CD4-positive, alpha-beta T cell treated with Interleukin-10 for 1 hour (primary cell): ENCODE measurements at places on chromosomes 5 and 9.

DNA sequence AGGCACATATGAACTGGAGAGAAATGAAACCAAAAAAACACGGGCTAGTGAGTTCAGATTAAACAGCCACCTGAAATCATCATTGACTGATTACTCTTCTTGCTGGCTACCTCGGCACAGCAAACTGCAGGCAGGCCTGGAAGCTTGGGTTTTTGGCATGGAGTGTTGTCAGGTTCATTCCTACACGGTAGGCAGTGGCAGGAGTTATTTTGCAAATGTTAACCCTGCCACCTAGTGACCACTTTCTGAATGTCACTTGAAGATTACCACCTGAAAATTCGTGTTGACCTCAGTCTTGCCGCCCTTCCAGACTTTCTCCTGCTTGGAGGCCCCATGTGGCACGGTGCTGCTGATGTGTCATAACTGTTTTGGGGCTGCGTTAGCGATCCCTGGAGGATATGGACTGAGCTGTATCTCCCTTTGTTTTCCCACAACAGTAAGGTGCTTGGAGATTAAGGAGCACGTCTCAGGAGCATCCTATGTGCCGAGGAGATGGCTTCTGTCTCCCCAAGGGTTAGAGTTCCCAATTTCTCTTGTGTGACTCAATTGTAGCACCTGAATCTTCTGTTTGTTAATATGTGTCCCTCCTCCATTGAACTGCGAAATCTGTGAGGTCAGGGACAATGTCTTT lies 12.7 kb upstream of the CD180 start:
- DNase-seq = peak; percentile 86

DNA sequence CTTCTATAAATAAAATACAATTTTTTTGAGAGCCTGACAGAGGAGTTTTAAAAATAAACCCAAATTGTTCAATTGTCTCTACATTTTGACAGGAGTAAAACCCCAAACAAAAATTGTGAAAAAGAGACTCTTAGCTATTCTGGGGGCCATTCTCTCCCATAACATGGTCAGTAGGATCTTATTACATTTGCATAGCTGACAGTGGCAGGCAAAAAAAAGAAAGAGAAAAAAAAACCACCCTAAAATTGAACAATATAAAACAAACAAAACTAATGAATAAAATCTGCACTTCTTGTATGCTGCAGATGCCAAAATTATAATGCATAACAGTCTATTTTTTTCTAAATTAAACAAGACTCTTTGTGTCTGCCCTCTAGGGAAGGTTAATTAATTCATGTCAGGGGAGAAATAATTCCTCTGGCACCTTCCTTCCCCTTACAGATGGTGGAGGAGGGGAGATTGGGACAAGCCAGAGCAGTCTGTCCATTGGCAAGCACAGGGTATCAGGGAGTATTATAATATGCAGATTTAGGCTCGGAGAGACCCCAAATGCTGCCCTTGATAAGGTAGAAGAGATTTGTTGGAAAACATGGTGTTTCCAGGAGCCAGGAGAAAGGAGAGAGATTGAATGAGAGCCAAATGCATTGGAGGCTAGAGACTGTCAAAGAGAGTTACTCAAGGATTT lies 79.7 kb upstream of the CDH6 start:
- DNase-seq = no peak

- DNase-seq = no peak
Measured at GRCh38 chr9:70517926-70518610, 103.6 kb upstream of the KLF9 start.

- DNase-seq = no peak
Measured at GRCh38 chr5:62017092-62017491, 288.9 kb upstream of the KIF2A start.

- no peak for DNase-seq
Measured at GRCh38 chr9:5524090-5524489, 13.8 kb downstream of the PDCD1LG2 start.

DNA sequence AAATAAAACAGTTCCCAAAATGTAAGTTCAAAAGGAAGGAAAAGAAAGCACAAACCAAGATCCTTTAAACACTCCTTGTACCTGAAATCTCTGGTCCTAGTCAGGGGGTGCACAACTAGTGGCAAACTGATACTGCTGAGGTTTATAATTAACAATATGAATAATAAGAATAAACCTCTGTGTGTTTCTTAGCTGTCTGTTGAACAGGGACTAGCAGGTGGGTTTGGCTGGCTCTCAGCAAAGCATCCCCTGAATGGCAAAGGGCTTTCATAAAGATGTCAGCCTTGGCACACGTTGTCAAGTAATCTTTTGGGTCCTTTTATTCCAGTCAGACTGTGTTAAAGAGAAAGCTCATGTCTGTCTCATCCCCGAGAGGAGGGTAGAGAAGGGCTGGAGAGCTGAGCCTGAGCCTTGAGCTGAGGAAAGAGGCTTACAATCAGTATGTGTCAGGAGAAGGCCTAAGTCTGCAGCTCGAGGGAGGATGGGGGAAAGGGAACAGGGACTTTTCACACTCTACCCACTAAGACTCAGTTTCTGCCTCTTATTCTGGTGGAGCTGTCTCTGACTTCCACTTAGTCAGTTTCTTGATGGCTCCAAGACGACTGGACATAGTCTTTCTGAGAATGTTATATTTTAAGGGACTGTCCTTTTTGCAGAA lies 123.0 kb downstream of the GALNT10 start:
- no peak for DNase-seq

DNA sequence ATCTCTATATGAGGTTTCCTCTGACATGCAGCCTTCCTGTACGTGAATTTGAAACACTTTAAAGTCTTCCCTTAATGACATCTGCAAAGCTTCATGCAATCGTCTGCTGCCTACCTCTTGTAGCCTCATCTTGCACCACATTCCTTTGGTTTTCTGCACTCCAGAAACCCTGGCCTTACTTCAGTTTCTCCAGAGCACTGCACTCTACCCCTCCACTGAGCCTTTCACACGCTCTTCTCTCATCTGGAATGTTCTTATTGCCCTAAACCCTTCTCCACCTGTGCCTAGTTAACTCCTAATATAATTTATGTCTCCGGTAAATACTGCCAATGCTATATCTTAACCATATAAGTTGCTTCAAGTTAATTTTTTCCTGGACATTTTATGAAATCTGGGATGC lies 168.8 kb upstream of the SLC27A6 start:
- no peak for DNase-seq

DNA sequence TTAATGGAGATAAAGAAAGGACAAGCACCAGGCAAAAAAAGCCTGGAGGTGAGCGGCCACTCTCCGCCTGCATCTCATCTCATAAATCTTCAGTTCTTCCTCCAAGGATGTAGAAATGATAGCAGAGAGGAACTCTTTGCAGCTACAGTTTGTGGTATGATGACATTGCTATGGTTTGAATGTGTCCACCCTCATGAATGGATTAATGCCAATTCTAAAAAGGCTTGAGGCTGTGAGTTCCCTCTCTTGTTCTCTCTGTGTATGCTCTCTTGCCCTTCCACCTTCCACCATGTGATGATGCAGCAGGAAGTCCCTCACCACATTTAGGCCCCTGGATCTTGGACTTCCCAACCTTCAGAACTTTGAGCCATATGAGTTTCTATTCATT lies 126.4 kb downstream of the SPOCK1 start:
- no peak for DNase-seq

DNA sequence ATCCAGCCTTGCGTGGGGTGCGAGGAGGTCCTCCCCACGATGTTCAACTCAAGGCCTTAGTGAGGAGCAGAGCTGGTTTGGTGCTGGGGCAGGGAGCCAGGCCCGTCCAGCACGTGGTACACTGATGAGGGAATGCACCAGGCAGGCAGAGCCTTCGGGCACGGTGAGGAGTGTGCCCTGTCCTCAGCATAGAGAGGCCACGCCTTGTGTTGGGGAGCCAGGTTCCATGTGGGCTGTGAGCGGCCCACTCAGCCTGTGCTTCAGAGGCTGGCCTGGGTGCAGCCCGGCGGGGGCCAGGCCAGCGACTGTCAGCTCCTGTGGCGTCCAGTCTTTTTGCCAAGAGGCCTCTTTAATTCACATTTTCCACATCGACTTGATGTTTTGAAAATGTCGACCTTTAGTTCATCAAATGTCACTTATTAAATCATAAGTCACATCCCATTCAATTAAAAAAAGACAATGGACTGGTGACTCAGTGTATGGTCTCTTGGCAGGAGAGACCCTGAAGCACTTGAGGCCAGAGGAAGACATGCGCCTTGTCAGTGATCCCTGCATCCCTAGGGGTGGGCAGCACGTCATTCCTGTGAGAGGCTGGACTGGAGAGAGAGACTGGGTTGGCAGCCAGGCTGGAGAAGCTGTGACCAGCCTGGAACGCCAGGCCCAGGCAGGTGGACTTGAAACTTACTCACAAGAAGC lies 21.7 kb downstream of the ERGIC1 start:
- DNase-seq = no peak

- DNase-seq = no peak
Measured at GRCh38 chr9:14782286-14783051, 59.9 kb upstream of the CER1 start.

DNA sequence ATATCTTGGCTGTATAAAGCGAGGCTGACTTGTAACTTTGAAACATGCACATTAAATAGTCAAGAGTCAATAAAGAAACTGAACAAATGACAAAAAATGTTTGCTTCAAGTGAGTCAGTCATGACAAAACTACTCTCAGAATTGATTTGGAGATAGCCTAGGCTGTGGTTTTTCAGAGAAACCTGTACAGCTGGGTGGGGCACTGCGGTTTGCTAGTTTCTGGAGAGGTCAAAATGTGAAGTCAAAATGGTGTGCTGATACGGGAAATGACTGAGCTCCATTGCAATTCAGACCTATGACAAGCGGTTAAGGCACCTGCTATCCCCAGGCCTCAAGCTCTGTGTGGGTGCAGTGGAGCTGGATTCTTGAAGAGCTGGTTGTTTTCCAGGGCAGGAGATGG lies 10.3 kb upstream of the CD180 start:
- peak; percentile 92 for DNase-seq

DNA sequence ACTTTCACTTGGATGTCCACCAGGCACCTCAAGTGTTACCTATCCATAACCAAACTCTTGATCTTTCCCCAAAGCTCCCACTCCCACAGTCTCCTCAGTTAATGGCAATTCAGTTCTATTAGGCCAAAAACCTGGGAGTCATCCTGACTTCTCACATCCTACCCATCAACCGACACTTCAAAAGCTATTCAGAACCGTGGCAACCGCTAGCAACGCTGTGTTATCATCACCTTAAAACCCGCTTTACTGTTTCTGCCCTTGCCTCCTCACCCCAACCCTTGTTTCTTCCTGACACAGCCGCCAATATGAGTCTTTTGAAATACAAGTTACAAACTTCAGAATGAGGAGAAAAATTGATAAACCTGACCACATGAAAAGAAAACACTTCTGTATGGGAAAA lies 46.5 kb downstream of the MAPKAP1 start:
- DNase-seq = no peak

DNA sequence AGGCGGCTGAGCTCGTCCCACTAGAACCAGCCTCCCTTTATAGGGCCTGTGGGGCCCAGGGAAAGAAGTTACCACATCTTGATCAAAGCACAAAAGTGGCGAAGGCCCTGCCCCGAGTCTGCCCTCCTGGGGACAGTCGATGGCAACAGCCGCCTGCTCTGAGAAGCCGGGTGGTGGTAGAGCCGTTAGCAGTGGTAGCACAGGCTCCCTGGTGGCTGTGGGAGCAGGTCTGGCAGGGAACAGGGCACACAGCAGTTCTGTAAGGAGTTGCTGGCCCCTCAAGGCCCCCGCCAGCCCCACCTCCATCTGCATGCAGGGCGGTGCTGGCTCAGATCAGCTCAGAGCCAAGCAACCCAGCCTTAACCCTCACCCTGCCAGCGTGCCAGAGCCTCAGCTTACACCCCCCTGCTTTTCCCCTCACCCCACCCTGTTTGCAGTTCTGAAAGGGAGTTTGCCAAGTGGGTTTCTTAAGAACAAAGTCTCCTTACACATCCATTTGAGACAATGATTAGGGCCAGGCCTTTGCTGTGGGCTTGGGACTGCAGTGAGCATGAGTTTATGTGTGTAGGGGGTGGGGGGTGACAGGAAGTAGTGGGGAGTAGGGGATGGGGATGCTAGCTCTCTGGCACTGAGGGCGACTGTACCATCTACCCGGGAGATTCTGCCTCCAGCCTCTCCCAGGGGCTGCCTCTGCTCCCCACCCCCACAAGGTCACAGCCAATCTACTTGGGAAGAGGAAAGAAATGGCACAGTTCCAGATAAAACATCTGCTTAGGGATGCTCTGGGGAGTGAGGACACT lies 11.8 kb downstream of the ACSL6 start:
- DNase-seq = no peak

GRCh38 chr9:78314953-78315870 lies 18.3 kb downstream of the PSAT1 start:
- no peak for DNase-seq

DNA sequence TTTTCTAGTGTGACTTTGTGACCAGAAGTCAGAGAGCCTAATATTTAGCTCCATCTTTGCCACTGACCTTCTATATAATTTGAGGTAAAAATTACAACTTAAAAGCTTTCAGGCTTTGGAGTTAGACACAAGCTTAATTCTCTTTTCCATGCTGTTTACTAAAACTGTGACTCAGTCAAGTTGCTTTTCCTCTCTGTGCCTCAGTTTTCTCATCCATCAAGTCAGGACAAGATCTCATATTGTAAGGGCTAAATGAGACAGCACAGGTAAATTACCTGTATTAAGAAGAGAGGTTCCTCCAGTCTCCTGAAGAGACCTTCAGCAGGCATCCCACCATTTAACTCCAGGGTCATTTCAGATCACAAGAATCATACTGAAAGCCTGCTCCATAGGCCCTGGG lies 339.2 kb downstream of the ASTN2 start:
- DNase-seq = no peak

DNA sequence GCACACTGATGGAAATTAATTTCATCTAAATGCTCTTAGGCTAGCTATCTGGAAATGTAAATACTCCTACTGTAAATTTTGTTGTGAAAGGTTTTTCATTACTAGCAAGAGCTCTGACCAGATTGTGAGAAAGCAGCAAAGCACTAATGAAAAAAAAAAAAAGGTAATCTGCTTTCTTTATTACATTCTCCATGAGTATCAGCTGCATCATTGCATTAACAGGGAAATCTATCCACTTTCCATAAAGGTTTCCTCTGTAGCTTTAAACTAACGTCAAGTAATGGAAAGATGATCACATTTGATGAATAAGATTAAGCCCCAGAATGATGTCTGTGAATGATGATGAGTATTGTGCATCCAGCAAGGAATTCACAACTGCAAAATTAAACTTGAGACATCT lies 790.6 kb upstream of the TYRP1 start:
- DNase-seq = no peak

DNA sequence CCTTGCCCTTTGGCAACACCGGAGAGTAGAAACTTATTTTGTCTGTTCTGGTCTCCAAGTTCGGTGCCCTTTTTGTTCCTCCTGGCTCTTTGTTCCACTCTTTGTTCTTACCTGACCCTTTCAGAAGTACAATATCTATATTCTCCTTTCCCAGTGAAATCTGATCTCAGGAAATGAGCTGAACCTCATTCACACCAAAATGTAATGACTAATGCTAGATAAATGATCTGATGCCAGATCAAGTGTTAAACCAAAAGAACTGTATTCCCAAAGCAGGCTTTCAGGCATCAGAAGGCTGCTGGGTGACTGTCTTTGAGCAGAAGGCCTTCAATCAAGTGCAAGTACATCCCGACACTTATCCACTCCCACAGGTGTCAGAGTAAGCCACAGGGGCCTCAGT lies 156.4 kb downstream of the SPOCK1 start:
- no peak for DNase-seq

- DNase-seq = peak; percentile 55
Measured at GRCh38 chr5:134127376-134127861, 12.9 kb downstream of the TCF7 start.

- DNase-seq = no peak
Measured at GRCh38 chr5:147406636-147407035, 103.2 kb downstream of the DPYSL3 start.
